Mucosa of descending colon (tissue), 3 donors: ENCODE measurements at places on chromosomes 1 and 21.

DNA sequence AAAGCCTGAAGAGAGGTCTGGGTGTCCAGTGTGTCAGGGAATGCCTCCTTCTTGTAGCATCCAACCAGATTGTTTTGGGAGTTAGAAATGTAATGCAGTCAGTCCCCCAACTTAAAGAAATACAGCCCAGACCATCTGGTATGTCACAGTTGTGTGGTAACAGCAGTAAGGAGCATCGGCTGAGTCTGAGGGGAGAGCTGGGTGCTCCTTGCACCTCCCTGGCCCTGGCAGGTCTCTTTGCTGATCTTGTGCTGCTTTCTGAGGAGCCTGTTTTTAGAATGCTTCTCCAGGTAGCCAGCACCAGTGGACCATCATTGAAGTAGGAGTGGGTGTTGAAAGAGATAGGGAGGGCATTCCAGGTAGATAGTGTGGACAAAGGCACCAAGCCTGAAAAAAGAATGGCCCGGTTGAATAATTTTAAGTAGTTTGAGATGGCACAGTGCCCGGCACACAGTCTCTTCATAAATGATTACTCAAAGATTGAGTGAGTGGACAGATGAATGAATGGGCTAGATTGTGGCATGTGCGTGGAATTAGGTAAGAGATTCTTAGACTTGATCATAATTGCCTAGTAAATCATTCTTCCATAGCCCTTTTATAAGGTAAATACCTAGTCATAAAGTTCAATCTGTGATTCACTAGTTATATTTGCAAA is 46.5 kb downstream of the LAMC1 start:
- DNase-seq = no peak

DNA sequence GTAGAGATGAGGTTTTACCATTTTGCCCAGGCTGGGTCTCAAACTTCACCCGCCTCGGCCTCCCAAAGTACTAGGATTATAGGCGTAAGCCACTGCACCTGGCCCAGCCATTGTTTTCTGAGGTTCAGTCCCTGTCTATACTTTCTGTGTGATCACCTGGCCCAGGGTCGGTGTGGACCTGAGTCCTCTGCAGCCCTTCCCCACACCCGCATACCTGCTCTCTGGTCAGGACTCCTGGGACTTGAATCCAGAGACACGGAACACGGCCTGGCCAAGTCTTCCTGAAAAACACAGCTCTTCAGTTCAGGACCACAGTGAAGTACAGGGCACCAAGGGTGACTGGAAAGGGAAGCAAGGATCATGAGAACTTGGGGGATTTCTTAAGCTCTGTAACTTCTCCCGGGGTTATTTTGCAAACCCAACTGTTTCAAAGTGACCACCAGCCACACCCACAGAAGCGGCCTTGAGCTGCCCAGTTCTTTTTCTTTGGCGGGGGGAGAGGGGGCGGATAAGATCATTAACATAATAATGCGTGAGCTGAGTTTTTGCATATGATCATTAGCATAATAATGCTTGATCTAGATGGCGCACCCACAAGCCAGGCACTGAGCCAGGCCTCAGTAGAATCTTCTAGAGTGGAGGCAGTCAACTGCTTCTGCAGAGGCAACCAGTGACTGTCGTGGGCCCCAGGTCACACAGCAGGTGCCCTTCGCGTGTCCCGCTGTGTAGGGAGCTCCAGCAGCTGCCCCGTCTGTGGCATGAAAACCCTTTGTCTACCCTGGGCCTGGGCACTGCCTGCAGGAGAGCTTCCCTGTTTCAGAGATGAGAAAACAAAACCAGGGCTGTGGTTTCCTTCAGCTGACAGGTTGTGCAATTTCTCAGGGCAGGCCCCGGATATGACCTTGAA is 1.7 kb upstream of the NADK start:
- peak; percentile 73 for DNase-seq

- no peak for DNase-seq
Measured at GRCh38 chr1:192122668-192123067, 35.6 kb upstream of the RGS18 start.

- DNase-seq = no peak
Measured at GRCh38 chr1:199089393-199090122, 450.7 kb downstream of the PTPRC start.

DNA sequence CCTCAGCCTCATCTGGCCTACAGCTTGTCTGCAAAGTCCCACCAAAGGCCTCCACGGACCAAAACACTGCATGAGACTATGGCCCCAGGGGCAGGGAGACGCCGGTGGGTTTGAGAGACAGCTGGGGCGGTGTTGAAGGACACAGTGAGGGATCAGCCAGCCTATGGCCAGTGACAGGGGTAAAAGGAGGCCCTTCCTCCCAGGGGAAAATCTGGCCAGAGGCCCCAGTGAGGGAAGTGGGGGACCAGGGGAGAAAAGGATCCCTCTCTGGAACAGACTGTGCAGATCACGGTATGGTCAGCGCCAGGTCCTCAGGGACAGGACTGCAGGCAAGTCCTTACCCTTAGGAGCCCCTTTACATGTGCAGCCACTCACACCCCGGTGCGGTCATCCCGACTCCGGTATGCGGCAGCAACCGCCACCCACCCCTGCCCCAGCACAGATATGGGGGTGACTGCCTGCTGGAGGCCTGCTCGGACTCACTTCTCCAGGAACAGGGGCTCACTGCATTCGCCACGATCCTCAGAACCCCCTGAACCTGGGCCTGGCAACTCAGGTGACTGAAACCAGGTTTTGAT is 1.3 kb downstream of the CERS2 start:
- DNase-seq = peak; percentile 49

- no peak for DNase-seq
Measured at GRCh38 chr21:45131537-45131999, 57.2 kb downstream of the ADARB1 start.
